ENCODE measurements at places on chromosomes 1 and 21.
A peak's percentile ranks its signal among the peaks of the same experiment; 100 is the strongest.

- DNase-seq: no peak
These were observed 88.2 kb downstream of the GABPA start for GRCh38 chr21:25822981-25823380.

GRCh38 chr1:58816747-58817221 is 32.9 kb upstream of the JUN start:
- DNase-seq: peak; percentile 21

DNA sequence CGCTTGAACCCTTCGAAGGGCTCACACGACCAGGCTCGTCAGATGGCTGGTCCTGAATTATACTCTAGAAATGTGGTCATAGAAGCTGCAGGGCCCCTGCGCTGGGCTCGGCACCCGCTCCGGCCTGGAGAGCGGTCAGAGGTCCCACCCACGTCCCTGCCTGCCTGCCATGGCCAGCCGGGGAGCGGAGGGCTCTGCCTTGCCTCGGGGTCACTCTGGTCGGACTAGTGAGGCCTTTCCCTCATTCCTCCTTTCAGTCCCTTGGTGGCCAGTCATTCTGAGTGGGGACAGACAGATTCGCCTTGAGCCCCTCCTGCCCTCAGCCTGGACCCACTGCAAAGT is 529 bp upstream of the MARCKSL1 start:
- no peak for DNase-seq

DNA sequence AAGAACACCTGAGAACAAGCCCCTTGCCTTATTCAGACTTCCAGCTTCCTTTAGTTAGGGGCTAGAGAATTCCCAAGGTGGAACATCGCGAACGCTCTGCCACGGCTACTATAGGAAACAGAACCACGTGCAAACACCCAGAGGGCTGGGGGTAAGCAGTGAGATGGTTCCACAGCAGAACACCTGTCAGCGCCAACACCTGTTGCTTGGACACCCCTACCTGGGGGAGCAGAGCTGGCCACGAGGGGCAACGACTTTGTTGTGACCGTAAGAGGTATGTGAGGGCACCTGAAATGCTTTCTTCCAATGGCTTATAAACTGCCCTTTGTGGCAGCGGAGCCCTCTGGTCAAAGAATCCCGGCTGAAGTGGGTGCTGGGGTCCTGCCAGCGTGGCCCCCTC is 50.7 kb downstream of the MRPL37 start:
- DNase-seq: no peak

DNA sequence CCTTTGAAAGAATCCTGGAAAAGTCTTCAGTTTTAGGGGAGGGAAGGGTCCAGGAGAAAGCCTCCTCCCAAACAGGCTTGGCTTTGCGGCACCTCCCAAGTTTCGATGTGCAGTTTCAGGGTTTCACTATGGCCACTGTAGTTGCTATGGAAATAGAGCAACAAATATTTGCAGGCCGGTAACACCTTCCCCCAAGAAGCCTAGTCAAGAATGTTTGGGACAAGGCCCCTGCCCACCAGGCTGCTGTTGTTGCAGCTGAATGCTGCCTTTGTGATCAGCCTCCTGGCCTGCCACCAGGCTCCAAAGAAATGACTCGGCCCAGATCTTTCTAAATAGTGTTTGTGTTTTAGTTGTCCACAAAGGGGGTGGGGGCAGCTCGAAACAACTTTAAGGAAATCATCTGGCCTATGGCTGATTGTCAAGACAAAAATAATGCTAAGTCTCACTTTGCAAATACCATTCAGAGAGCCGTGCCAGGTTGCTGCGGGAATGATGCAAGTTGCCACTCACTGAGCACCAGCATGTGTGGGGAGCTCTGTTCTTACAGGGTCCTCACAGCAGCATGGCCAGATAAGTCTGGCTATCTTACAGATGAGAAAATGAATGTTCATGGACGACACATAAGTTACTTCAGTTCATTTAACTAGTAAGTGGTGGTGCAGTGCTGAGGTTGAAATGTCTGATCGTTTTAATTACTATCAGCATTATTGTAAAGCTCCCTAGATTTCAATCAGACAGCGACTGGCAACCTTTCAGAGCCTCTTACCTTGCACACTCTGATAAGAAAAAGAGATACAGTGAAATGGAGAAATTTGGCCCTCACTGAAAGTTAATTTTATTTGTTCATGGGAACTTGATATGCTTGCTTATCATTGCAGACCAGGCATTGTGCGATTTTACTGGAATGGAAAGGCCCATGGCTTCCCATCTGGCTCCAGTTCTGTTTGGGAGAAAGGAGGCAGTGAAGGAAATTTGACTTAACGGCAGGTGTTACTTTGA is 91.2 kb upstream of the JUN start:
- DNase-seq: no peak

DNA sequence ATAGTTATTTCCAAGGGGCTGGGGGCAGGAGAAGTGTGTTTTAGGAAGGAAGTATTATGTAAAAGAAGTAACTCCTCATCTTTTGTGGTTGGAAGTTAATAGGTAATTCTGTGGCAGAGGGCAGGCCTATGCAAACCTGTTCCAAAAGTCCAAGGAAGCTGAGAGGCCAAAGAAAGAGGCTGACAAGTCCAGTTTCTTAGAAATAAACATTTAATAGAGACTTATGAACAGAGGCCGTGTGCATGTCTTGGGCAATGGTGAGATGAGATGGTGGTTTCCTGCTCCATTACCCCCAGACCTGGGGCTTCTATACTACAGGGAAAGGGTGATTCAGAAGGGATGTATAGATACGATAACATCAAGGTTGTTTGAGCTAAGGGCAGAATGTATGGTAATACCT is 7.6 kb upstream of the CA14 start:
- DNase-seq: no peak

GRCh38 chr21:36628106-36628505 is 70.8 kb upstream of the SIM2 start:
- DNase-seq: no peak

DNA sequence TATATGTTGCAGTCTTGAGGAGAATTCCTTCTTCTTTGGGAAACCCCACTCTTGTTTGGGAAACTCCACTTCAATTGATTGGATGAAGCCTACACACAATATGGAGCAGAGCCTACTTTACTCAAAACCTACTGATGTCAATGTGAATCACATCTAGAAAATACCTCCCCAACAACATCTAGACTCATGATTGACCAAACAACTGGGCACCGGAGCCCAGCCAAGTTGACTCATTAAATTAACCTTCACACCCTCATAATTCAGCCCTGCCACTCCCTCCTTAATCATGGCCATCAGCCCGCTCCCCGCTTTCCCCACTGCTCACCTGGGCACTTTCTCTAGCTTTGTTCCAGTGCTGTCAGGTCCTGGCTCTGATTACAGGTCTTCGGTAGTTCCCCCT is 208.1 kb upstream of the MAP1LC3C start:
- no peak for DNase-seq

GRCh38 chr1:45243476-45244343 is 37.3 kb upstream of the ZSWIM5 start:
- DNase-seq: no peak

DNA sequence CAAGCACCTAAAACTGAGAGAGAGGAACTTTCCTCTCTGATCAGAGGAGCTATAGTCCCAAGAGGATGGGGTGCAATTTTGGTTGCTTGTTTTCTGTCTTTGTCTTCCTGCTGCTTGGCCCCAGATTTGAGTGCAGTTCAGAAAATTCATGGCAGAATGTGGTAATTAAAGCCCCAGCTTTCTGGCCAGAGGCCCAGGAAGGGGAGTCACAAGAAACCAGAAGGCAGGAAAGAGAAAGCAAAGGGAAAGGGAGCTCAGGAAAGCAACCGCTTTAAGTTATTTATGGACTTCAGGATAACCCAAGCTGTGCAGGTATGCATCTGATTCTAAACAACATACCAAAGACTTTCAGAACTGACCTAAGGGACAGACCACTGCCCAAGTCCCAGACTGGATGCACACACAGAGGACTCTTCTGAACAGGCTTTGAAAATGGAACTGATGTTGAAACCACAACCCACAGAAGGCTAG is 88.8 kb downstream of the ST3GAL3 start:
- DNase-seq: peak; percentile 9

DNA sequence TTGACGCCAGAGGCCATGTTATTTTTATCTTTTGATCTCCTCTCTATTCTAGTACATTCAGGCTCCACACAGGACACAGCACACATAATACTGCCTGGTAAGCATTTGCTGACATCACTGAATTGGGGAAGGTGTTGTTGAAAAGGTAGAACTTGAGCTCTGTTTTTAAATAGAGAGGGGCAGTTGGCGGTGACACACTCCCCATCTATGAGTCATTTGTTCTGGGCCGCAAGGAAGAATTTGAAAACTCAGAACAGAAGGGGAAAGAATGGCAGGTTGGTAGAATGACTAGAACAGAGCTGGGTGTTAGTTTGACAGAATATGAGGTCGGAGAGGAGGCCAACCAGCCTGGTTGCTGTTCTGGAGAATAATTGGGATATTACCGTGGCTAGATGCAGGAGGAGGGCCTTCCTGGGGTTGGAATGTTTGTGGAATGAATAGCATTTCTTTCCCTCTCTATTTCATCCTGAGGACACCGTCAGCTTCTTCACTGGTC is 52.1 kb upstream of the ERRFI1 start:
- DNase-seq: no peak

GRCh38 chr1:23752909-23753308 is 9.6 kb downstream of the ELOA start:
- DNase-seq: no peak

DNA sequence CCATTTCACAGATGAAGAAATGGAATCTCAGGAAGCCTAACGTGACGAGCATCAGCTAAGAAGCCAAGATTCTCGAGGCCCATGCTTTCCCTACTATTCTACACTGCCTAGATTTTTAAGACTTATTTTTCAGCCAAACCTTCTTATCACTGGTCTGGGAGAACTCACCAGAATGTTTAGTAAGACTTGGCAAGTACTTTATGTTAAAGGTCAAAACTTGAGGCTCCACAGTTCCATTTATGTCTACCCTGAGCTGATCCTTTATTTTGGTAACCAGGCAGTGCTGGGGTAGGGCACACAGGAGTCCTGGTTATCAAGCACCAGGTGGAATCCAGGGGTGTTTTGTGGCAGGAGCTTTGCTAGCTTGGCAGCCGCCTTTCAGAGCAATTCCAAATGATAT is 16.8 kb downstream of the PLXNA2 start:
- DNase-seq: no peak

- no peak for DNase-seq
These were observed 16.9 kb downstream of the CCSAP start for GRCh38 chr1:229325853-229326487.

DNA sequence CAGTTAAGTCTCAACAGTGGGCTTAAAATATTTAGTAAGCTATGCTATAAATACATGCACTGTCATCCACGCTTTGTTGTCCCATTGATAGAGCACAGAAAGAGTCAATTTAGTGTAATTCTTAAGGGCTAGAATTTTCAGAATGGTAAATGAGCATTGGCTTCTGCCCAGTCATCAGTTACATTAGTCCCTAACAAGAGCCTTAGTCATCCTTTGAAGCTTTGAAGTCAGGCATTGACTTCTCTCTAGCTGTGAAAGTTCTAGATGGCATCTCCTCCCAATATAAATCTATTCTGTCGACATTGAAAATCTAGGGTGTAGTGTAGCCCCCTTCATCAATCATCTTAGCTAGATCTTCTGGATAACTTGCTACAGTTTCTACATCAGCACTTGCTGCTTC is 12.0 kb upstream of the LPGAT1 start:
- DNase-seq: no peak

DNA sequence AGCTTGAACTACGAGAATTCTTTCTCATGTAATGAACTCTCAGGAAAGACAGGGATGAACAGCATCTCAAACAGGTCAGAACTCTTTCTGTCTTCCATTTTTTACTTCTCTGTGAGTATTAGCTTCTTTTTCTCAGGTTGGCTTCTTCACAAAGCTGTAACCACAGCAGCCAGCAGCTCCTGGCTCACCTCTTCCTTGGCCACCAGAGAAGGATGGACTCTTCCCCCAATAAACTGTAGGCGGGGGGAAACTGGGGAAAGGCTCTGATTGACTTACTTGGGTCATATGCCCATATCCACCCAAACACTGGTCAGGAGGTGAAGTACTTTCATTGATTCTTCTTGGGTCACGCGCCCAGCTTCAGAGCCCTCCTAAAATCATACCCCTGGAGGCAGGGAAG is 14.4 kb upstream of the ENAH start:
- no peak for DNase-seq

DNA sequence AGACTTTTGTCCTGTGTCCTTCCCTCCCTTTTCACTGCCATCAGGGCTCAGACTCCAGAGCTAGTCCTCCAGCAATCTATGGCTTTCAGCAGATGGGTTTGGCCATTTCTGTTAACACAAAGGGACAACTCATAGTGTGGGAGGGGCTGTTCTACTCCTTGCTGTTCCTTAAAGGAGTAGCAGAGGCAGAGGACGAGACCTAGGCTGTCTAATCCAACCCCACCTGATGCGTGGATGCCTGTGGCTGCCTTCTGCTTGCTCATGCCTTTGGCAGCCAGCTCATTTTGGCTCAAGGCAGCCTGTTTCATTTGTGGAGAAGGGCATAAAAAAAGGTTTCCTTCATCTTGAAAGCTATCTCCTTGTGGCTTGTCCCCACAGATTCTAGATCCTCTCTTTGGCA is 27.0 kb downstream of the MFSD2A start:
- DNase-seq: no peak

DNA sequence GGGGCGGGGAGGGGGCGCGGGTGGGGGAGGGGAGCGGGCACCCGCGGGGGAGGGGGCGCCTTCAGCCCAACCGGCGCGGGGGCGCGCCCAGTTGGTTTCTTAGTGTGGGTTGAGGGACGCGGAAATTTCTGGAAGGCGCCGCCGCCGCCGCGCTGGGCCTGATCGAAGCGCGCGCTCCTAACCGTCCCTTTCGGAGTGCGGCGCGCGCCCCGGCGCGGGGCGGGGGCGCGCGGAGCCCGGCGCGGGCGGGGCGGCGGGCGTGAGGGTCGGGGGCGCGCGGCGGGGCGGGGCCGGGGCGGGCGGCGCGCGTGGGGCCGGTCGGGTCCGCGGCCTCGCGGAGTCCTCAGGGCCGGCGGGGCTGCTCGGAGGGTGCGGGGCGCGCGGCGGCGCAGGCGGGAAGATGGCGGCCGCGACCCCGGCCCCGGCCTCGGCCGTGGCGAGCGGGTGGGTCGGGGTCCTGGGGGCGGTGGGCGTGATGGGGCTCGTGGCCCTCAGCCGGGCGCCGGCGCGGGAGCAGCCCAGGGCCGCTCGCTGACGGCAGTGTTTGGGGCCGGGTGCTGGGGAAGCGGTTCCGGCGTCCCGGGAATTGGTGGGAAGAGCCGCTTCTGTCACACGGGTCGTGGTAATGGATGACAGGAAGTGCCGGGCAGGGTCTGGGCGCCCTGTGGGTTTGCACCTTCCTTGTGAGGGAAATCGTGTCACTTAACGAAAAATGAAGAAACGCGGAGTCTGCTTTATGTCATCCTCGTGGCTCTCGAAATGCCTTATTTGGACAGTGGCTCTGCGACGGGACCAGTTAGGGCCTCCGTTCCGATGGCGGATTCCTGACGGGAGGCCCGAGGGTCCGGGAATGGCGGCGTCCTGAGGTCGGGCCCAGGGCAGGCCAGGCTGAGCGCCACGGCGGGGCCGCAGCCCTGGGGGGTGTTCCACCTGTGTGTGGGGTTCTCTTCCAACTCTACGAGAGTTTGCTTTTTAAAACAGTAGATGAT is 764 bp downstream of the PKNOX1 start:
- DNase-seq: peak; percentile 40

GRCh38 chr1:43622901-43623780 is 26.8 kb upstream of the KDM4A start:
- DNase-seq: no peak

All from NCI-H1694 treated with DMSO at 0.1 percent for 48 hours (cell line).